ENCODE measurements at places on chromosomes 16 and 17.

DNA sequence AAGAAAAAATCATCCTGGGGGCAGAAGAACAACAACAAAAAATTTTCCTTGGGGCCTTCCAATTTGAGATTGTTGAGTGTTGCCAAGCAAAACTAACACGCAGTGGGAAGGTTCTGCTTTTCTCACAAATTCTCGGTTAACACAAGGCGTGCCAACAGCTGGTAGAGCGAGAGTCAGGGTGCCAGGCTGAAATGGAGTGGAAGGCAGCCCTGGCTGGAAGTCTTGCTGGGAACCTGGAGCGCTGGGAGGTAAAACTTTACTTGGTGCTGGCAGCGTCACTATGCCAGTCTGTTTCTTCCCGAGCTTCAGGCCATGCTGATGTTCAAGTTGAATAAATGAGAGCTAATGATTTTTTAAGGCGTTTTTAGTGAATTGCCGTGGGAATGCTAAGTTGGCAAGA, 189.4 kb downstream of the WWOX start:
- no peak for DNase-seq

GRCh38 chr17:63337579-63337978, 108.5 kb downstream of the CYB561 start:
- no peak for DNase-seq

DNA sequence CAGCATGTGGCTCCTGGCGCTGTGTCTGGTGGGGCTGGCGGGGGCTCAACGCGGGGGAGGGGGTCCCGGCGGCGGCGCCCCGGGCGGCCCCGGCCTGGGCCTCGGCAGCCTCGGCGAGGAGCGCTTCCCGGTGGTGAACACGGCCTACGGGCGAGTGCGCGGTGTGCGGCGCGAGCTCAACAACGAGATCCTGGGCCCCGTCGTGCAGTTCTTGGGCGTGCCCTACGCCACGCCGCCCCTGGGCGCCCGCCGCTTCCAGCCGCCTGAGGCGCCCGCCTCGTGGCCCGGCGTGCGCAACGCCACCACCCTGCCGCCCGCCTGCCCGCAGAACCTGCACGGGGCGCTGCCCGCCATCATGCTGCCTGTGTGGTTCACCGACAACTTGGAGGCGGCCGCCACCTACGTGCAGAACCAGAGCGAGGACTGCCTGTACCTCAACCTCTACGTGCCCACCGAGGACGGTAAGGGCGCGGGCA, 645 bp downstream of the NLGN2 start:
- DNase-seq: peak; percentile 44

GRCh38 chr16:87464691-87465300, 28.0 kb downstream of the ZCCHC14 start:
- DNase-seq: peak; percentile 24

- DNase-seq: no peak
Observed at GRCh38 chr16:27236635-27237218, 31.8 kb downstream of the NSMCE1 start.

DNA sequence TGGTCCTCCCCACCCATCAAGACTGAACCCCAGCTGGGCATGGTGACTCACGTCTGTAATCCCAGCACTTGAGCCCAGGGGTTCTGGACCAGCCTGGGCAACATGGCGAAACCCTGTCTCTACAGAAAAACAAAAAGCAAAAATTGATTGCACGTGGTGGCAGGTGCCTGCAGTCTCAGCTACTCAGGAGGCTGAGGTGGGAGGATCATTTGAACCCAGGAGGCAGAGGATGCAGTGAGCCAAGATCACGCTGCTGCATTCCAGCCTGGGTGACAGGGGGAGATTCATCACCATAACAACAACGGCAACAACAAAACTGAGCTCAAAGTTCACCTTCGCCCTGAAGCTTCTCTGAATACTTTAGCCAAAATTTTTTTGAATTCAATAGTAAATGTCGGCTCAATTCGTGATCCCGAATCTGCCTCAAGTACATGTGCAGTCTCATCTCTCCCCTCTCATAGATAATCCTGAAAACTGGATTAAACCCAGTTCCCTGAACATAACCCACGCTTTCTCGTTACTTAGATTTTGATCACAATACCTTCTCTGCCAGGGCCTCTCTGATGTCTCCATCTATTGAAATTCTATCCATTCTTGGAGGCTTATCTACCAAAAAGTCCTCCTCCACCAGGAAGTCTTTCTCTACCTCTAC, 13.5 kb upstream of the MYH10 start:
- no peak for DNase-seq

DNA sequence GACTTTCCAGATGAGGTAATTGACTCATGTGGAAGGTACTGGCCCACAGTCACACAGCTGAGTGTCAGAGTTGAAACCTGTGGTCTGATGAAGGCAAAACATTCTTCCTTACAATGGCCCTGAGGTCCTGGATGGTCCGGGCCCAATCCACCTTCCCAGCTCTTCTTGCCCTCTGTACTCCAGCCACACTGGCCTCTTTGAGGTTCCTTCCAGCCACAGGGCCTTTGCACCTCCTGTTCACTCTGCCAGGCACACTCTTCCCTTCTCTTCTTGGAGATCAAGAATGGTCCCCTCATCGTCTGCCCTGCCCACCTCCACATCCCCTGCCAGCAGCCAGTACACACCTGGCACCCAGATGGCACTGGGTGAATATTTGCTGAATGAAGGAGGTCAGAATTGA, 6.5 kb upstream of the PEMT start:
- no peak for DNase-seq

- DNase-seq: no peak
Observed at GRCh38 chr17:42056635-42057034, 6.2 kb upstream of the C17orf113 start.

- no peak for DNase-seq
Observed at GRCh38 chr17:77628035-77628434, 330.5 kb upstream of the TNRC6C start.

DNA sequence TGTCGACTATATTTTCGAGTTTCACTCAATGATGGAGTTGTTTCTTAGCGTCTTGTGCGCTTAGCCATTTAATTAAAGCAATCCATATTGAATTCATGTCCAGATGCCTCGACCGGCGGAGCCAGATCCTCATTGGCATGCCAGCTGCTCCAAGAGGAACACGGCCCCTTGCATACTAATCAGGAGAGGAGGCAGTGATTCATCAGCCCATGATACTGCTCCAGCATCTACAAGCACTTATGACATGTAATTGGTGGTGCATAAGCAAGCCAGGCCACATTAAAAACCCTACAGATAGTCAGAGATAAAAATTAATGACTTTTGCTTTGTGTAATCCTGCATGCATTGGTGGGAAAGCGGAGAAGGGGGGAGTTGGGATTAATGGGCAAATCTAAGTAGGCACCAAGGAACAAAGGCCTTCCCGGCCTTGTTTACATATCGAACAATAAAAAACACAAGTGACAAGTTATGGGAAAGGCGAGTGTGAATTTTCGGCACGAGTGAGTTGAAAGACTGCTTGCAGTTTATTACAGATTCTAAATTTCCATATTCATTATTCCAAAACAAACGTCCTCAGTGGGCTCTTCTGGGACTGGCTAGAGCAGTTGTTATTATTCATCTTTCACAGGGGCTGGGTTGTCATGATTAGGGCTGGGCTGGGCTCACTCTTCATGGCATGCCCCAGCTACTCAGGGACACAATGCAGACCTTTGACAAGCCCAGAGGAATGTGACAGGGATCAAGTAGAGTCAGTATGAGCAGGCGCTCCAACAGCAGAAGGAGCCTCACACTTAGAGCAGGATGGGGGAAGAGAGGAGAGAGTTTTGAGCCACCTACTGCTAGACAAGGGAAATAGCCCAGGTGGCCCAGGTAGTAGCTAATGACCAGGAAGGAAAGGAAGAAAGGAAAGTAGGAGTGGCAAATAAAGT, 281.7 kb upstream of the ZFHX3 start:
- DNase-seq: no peak

DNA sequence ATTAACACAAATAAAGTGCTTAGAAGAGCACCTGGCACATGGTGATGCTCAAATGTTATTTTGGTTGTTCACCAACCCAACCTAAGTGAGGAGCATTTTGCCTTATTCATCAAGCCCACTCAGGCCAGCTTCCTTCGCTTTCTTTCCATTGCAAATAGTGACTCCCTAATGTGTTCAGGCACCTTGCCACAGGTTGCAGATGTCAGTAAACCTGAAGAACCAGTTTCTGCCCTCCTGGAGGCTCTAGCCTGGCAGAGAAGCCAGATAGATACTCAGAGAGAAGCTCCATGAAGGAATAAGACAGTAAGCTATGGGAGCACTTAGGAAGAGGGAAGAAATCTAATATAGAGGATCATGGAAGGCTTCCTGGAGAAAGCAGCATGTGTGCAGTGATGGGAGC, 23.9 kb downstream of the GPR139 start:
- DNase-seq: no peak
